ENCODE measurements at places on chromosomes 2 and 18.

GRCh38 chr2:150601280-150602038, 114.0 kb upstream of the RND3 start:
- DNase-seq = no peak

DNA sequence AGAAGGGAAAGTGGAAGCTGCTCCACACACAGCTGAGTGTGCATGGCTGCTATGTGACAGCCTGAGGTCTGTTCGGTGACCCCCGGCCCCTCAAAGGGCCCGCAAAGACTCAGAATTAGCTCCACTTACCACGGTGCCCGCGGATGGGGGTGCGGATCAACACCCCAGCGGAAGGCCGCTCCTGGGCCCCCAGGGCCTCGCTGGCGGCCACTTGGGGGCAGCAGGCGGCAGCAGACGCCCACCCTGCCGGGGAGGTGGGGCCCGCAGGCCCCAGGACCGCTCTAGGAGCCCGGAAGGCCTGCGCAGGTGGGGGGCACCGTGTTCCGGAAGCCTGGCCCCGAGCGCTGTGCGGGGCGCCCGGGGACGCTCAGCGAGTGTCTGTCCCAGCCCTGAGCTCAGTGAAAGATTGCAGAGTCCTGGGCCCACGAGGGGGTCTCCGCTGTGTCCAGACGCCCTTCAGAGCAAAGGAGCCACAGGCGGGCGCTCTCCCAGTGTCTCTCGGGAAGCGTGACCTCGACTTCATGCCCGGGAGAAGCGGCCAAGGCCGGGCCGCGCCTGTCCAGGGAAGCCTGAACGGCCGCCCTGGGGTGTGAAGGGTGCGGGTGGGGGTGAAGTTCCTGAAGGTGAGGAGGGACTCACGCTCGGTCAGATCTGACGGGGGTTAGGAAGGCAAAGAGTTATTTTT, 118.7 kb downstream of the VAPA start:
- no peak for DNase-seq

- DNase-seq = no peak
These were observed 44.5 kb upstream of the C2orf74 start for GRCh38 chr2:61117534-61117933.

DNA sequence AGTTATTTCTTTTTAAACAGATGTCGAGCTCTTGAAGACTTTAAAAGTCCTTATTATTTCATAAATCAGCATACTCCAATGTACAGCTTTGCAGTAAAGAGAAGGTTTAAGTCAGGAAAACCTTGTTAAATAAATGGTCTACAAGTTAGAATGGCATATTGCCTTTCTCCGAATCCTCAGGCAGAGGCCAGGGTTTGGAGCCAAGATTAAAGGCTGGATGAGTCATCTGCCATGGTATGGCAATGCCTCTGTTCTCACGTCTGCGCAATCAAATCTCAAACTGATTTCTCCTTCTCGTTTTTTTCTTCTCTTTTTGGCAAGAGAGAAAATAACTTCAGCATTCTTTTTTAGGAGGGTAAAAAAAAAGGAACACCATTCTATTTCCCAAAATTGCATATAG, 5.6 kb upstream of the KCNJ3 start:
- peak; percentile 43 for DNase-seq

- DNase-seq = no peak
These were observed 429.5 kb downstream of the STK39 start for GRCh38 chr2:167817908-167818307.

DNA sequence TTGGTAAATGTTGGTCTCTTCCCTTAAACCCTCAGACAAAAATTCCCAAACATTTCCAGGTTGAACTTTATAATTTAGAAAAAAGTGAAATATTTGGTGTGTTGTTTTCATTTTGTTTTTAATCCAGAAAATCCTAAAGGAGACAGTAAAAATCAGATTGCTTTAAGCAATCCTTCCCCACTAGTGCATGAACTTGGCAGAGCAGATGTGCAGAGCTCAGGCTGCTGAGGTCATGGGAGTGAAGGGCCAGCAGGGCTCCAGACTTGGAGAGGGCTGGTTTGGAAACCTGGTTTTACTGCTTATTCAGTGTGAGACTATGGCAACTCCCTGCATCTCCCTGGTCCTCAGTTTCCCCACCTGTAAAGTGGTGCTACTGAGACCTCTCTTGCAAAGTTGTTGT, 66.7 kb upstream of the TEX51 start:
- DNase-seq = no peak

DNA sequence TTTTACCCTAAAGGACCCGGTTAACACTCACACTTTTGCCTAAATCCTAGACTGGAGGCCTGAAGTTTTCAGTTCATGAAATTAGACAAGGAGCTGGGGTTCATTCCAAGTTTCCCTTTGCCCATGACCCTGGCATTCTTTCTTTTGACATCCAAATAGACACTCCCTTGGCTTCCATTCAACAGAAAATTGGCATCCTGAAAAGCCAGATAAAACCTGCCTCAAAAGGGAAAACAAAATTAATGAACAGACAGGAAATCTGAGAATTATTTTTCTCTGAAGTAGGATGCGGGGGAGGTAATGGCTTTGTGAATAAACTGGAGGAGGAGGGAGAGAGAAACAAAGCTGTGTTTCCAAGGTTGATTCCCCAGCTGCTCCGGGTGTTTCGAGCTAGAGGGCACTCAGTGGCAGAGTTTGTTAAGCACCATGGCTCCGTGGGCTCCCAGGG, 41.0 kb downstream of the SPP2 start:
- no peak for DNase-seq

DNA sequence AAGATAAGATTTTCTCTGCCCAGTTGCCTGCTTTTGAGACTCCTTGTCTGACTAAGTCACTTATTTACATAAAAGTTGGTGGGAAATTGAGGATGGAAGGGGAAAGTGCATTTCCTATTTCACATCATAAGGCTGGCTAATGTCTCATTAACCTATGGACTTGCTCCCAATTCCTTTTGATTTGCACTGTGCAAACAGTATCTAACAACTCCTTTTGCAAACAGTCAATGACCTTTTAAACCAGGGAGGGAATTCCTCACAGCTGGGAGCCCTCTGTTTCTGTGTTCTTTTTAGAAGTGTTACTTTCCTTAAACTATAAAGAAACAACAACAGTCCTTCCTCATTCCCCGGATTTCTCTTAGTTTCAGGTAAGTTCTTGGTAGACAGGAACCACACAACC, 272.8 kb downstream of the RND3 start:
- DNase-seq = no peak

- no peak for DNase-seq
These were observed 7.0 kb upstream of the FAM178B start for GRCh38 chr2:96993367-96993766.

DNA sequence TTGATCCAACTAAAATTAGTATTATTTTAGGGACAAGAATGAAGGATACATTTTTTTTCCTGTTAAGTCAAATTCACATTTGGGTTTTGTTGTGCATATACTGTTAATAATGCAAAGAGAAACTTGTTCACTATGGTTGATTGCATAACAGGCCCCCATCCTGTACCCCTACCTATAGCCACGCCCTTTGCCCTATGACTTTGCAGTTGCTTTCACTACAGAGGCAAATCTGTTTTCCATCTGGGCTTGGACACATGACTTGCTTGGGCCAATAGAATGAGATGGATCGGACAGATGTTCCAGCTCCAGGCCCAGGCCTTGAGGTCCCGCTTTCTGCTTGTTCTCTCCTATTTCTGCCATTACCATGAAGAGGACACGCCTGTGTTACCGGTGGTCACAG, 278.5 kb upstream of the HNRNPA3 start:
- no peak for DNase-seq

GRCh38 chr2:154394600-154394999, 303.9 kb upstream of the KCNJ3 start:
- no peak for DNase-seq

DNA sequence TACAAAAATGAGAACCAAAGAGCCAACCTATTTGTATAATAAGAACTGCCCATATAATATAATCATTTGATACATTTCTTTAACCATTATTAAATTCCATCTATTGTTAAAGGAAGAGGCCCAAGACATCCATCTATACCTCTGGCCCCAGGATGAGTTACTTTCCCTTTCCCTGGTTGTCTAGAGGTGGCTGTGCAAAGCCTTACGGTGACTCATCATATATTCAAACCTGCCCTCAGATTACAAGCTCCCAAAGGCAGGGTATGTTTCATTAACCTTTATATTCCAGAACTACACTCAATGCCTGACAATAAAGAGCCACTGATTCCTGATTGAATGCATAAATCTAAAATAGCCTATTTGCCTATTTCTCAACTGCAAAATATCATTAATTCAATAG, 105.8 kb upstream of the PID1 start:
- no peak for DNase-seq

DNA sequence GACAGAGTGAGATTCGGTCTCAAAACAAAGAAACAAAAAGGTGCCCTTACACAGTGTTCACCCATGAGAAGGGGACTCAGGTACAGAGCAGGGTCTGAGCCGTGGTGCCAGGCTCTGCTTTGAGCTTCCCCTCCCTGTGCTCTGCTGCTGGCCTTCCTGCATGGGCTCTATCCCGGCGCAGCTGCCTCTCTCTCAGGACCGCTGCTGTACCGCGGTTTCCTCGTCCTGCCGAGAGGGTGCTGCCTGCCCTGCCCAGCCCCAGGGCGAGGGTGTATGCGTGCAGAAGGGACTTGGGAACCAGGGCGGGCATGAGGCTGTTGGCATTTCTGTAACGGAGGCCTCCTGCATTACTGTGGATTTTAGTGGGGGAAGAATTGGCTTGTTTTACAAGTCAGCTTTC, 30.1 kb downstream of the SH3RF3 start:
- DNase-seq = no peak

DNA sequence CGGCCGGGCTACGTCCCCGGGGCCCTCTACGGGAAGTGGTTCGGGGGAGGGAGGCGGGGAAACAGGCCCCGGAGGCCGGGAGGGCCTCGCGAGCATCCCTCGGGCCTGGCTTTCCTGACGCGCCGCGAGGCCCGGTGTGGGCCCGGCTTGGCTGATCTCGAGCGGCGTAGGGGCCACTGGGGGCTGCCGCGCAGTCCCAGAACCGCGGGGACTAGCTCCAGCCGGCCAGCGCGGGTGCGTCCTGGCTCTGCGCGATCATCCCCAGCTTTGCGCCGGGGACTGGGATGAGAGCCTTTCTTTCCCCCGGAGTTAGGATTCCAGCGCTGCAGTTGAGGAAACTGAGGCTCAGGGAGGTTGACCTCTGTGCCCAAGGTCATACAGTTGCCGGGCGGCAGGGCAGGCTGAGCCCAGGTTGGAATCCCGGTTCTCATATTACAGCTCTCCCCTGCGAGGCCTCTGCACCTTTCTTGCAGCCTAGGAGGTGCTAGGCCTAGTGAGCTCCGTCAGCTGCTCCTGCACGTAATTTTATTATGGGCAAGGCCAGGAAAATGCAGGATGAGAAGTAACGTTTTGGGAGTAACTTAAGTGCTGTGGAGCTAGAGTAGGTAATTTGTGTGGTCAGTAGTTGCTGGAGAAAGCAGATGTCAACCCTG, 501 bp downstream of the LPIN1 start:
- no peak for DNase-seq

DNA sequence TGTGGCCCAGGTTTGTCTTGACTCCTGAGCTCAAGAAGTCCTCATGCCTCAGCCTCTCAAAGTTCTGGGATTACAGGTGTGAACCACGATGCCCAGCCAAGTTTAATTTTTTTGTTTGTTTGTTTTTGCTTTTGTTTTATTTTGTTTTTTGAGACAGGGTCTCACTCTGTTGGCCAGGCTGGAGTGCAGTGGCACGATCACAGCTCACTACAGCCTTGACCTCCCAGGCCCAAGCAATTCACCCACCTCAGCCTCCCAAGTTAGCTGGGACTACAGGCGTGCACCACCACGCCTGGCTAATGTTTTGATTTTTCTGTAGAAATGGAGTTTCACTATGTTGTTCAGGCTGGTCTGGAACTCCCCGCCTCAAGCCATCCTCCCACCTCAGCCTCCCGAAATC, 29.4 kb upstream of the RAB1A start:
- no peak for DNase-seq

DNA sequence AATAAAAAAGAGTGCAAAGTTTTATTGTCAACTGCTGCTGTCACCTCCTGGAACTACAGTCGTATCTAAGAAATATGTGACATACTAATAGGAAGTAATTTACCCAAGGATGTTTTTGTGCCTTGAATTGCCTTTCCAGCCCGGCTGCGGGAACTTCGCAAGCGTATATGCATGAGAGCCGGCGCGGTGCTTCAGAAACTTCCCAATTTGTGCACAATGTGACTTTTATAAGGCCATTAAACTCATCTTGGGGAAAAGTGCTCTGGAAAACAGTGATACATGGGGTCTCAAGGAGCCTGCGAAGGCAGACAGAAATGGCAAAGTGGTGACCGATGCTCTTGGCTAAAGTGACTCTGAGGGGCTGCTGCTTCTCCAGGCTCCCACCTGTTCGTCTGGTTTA, 41.7 kb upstream of the CELF4 start:
- no peak for DNase-seq

DNA sequence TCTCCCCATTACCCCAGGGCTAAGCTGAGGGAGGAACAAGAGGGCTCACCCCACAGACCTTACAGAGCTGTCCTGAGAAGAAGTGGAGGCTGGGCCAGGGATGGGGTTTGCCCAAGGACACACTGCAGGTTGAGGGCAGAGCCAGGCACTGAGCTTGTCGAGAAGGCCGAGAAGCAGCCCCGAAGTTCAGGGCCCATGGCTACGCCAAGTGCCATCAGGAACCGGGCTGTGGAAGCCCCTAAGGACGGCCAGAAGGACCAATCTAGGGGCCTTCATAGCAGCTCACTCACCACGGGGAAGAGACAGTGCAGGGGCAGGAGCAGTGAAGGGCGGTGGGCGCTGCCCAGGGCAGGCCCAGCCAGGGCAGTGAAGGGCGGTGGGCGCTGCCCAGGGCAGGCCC, 18.6 kb upstream of the AGXT start:
- DNase-seq = no peak

DNA sequence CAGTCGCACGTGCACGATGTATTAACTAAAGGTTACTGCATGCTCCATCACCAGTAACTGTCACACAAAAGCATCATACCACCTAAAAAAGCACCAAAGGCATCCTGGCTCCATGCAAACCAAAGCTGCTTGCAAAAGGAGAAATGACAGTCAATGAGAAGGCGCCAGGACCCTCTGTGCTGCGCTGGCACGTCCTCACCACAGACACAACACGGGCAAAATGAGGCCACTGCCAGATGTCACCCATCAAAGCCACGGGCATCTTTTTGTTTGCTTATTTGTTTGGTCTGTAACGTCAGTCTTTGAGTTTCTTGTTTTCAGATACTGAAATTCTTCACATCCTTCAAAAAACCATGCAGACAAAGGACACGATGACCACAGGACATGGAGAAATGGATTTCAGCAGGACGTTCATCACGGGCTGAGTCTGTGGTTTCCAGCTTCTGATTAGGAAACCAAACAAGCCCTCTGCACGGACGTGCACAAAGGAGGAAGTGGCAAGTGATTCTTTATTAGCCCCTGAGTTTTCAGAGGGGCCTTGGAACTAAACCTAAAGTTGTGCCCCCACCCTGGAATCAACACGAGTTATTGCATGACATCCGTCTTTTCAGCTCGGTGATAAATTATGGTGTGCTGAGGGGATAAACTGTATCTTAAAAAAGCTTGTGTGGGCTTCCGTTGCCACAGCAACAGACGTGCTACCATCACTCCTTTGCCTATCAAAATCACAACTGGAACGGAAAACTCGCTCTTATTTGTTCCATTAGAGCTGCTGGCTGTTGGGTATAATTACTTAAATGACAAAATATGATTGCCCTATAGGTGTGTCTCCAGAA, 181.8 kb downstream of the EIPR1 start:
- DNase-seq = peak; percentile 90

GRCh38 chr2:150572961-150573395, 85.5 kb upstream of the RND3 start:
- DNase-seq = no peak
